Dermis blood vessel endothelial cell (primary cell): ENCODE measurements at places on chromosomes 7 and 10.

DNA sequence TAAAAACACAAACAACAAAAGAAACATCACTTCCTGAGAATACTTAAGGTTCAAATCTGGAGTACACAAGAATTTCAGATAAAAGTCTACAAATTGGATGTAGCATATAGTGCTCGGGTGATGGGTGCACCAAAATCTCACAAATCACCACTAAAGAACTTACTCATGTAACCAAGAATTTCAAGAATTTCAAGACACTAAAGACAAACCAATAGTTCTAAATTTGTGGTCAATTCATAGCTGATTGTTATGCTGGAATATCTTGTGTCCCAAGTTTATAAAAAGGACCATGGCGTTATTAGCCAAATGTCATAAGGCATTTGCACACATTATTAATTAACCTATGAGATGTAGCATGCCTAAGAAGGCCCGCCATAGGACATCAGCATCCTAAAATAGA, 1204.1 kb upstream of the AUTS2 start:
- DNase-seq = no peak

DNA sequence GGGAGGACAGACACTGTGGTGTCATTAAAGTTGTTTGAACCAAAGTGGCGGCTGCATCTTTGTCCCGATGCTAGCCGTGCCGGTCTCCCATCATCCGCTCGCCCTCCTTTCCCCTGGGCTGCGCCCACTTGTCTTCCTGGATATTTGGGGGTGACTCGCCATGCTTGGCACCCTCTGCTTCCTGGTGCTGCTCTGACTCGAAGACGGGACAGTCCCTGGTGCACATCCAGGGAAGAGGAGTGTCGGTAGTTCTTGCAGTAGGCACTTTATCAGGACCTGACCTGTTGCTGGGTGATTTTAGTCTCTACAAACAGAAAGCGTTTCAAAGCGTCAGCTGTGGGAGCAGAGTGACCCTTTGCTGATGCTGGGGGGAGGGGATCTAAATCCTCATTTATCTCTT, 68.3 kb upstream of the DNAJB6 start:
- no peak for DNase-seq

- DNase-seq = no peak
These were observed 181.2 kb downstream of the BBS9 start for GRCh38 chr7:33310546-33310945.

- DNase-seq = no peak
These were observed 110.8 kb downstream of the JAZF1 start for GRCh38 chr7:28069807-28070206.
